ENCODE measurements at places on chromosomes 13 and 19.

DNA sequence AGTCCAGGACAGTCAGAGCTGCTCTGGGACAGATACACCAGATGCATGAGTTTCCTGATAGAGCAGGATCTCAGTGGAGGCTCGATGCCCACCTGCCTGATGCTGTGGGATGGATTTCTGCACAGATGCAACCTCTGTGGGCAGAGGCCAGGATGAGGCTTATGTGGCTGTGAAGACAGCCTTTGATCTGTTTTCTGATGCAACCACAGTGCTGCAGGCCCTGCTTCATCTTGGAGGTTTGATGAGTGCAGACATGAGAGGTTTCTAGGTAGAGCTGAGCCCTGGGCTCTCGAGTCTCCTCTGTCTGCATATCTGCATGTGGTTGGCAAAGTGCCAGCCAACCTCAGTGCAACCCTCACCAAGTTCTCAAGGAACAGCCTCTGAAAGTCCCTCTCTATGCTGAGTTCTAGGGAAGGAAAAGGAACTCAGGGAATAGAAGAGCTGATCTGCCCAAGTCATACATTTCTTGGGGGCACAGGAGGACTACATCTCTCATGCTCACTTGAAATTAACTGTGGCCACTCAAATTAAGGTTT lies 23.1 kb upstream of the TSHZ3 start:
- DNase-seq = no peak

GRCh38 chr13:46542833-46543232 lies 10.1 kb upstream of the LRCH1 start:
- no peak for DNase-seq

DNA sequence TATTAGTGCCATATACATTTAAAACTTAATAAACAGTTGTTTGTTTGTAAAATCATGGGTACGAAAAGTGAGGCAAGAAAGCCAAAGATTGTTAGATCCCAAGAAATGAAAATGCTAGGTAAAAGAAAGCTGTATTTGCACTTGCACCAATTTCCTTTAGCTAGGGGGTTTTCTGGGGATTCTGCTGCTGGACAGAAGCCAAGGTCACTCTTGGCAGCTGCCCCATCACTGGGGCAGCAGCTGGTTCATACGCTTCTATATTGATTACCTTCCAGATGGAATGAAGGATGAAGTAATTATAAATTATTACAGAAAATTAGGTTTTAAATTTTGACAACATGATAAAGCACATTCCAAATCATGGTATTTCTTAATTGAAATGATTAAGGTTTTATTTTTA lies 127.4 kb downstream of the SLITRK5 start:
- DNase-seq = no peak

- no peak for DNase-seq
Observed at GRCh38 chr19:32058131-32058530, 287.3 kb upstream of the ZNF507 start.

- DNase-seq = no peak
Observed at GRCh38 chr19:54136086-54136863, 1.3 kb upstream of the CNOT3 start.

DNA sequence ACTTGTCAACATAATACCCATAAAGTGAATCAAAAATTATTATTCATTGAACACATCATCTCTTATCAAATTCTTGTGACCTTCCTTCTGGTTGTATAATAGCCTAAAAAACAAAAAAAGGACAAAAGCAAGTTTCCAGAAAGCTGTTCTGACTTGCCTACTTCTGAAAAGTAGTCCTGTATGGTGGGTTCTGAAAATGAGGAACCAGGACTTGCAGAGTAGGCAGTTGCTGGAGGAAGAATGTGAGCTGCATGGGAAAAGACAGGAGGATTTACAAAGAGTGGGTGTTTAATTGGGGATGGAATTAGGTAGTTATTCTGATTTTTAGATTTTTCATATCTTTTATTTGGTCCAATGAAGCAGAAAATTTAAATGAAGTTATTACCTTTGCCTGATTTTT lies 56.7 kb downstream of the RCBTB2 start:
- no peak for DNase-seq

DNA sequence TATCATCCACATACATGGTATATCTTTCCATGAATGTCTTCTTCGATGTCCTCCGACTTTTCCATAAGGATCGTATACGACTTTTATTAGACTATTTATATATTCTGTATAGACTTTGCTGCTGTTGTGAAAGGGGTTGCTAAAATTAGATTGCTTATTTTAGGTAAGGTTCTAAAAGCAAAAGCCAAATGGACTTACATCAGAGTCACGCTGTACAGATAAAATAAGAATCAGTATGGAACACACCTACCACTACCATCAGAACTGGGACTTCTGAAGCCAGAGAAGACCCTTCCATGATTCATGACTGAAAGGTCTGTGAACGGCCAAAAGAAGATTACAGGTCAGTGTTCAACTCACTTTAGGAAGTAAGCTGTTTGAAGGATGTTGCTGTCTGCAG lies 8.9 kb downstream of the ANKRD27 start:
- no peak for DNase-seq

GRCh38 chr19:7565332-7565731 lies 29.8 kb downstream of the PNPLA6 start:
- DNase-seq = no peak

GRCh38 chr13:97726664-97727280 lies 226.7 kb upstream of the IPO5 start:
- no peak for DNase-seq

GRCh38 chr13:51585696-51586095 lies 1.4 kb downstream of the WDFY2 start:
- DNase-seq = no peak

DNA sequence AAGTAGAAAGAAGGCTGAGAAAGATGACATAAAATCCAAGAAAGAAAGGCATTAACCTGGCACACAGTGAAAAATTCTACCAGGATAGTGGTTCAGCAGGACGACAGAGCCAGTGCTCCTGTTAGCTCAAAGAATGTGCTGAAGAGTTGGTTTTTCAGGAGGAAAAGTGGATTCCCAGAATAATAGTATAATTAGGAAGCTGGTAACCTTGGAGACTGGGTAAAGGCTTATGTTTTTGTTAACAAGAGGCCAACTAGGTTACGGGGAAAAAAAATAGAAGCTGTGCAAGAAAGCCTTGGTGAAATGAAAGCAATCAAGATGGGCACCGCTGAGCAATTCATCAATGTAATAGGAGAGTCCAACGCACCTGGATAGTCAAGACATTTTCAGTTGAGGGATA lies 54.7 kb downstream of the SLC15A1 start:
- DNase-seq = no peak

GRCh38 chr13:84038001-84038400 lies 155.7 kb upstream of the SLITRK1 start:
- DNase-seq = no peak

DNA sequence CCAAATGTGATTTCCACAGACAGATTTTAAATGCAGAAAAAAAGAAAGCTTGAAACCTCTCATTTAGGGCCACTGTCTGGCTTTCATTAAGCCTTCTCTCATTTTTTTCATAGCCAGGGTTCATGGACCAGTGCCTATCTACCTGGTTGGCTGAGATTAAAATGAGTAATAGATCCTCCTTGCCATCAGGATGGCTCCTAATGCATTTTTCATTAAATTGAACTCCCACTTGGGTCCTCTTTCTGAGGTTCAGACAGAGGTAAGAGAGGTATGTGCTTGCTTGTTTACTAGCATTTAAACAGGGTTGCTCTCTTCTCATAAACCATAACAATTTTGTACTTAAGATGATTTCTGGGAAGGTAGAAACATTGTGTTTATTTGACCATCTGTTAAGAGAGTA lies 473.0 kb downstream of the TBC1D4 start:
- no peak for DNase-seq

DNA sequence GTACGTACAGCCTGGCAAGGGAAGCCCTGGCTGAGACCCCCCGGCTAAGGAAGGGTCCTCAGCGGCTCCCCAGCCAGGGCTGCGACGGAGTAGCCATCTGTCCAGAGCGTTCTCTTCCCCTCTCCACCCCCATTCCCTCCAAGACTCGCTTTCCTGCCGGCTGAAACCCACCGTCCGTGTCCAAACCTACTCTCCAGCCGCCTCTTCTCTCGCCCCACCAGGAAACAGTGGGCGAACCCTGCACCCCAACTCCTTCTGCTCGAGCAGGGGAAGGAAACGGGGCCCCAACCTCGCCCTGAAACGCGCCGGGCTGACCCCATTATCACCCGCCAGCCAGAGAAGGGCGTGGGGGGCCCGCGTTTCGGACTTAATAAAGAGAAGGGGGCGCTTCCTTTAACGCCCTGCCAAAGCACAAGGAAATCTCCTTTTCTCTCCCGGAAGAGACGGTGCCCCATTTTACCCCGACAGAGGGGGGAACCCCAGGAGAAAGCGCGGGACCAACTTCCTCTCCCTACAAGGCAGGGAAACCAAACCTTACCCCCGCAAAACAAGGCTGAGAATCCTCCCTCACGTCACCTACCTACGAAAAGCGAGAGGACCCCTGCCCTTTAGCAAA lies 2.5 kb downstream of the ZC3H4 start:
- DNase-seq = peak; percentile 50

DNA sequence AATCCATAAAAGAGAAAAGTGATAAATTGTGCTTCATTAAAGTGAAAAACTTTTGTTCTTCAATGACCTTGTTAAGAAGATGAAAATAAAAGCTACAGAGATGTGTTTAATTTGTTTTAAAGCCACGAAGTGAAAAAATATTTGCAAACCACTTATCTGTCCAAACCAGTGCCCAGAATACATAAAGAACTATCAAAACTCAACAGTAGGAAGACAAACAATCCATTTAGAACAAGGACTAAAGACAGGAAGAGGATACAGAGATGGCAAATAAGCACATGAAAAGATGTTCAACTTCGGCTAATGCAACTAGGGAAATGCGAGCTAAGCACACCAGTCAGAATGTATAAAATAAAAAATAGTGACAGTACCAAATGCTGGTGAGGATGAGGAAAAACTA lies 15.0 kb downstream of the GJB6 start:
- no peak for DNase-seq

GRCh38 chr13:53336441-53337160 lies 308.0 kb downstream of the OLFM4 start:
- no peak for DNase-seq

GRCh38 chr13:68713394-68713793 lies 1394.2 kb upstream of the ATXN8OS start:
- DNase-seq = no peak

- DNase-seq = no peak
Observed at GRCh38 chr19:37990362-37990761, 83.4 kb downstream of the SIPA1L3 start.

- DNase-seq = no peak
Observed at GRCh38 chr13:24133021-24133795, 27.3 kb upstream of the SPATA13 start.

GRCh38 chr19:53332484-53332883 lies 1.1 kb upstream of the ZNF845 start:
- DNase-seq = no peak

GRCh38 chr19:49866933-49867782 lies at the start of gene PNKP:
Gene PNKP (minus strand): TSS chr19:49867576. CDS start chr19:49867204, 372 bp downstream.
- peak; percentile 89 for DNase-seq

- no peak for DNase-seq
Observed at GRCh38 chr13:53568491-53568890, 539.9 kb downstream of the OLFM4 start.

GRCh38 chr13:25752957-25753551 lies 298.8 kb downstream of the SHISA2 start:
- no peak for DNase-seq

GRCh38 chr19:34430738-34431625 lies 2.8 kb downstream of the UBA2 start:
- no peak for DNase-seq

GRCh38 chr19:45103508-45104319 lies 10.7 kb downstream of the PPP1R37 start:
- no peak for DNase-seq

GRCh38 chr19:51219307-51219706 lies 5.6 kb upstream of the CD33 start:
- no peak for DNase-seq

GRCh38 chr19:46950526-46951170 lies 69.0 kb upstream of the NPAS1 start:
- no peak for DNase-seq

DNA sequence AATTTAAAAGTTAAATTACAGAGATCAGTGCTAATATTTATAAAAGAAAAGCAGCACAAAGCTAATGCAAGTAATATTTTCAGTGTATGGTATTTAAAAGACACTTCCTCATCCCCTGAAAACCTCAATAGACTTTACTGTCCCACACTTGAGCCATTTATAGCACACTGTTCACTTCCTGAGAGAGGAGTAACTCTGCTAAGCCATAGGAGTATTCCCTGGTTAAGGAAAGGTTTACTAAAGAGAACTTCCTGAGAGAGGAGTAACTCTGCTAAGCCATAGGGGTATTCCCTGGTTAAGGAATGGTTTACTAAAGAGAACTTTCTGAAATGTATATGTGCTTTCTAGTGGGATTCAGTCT lies 159.4 kb downstream of the NHLRC3 start:
- DNase-seq = no peak

GRCh38 chr19:6066661-6067646 lies 43.3 kb downstream of the RFX2 start:
- DNase-seq = no peak

- DNase-seq = no peak
Observed at GRCh38 chr13:103431856-103432255, 365.6 kb upstream of the SLC10A2 start.

DNA sequence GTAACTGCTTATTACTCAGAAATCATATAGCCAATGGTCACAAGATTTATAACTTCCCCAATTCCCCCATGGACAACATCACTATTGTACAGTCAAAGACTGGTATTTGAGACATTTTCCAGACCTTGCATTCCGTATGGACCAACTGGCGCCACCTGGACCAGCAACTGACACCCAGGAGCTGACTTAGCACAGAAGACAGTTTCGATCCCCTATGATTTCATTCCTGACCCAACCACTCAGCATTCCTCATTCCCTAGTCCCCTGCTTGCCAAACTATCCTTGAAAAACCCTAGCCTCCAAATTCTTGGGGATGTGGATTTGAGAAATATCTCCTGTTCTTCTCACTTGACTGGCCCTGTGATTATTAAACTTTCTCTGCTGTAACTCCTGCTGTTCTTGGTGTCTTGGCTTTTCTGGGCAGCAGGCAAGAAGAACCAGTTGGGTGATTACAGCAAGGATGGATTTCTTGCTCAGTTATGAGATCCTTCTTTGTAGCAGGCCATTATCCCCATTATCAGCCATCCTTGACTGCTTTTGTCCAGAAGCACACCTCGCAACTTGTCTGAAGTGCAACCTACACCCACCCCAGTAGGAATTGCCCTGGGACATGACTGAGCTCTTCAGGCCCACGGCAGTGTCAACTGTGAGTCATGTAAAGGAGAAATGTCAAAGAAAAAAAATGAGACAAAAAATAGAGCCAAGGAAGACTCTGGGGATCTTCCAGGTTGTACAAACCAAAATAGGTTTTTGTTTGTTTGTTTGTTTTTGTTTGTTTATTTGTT lies 13.7 kb upstream of the MAP3K10 start:
- DNase-seq = no peak

- DNase-seq = no peak
Observed at GRCh38 chr19:3573162-3573857, 566 bp downstream of the HMG20B start.

- no peak for DNase-seq
Observed at GRCh38 chr19:31890230-31890629, 455.2 kb upstream of the ZNF507 start.

DNA sequence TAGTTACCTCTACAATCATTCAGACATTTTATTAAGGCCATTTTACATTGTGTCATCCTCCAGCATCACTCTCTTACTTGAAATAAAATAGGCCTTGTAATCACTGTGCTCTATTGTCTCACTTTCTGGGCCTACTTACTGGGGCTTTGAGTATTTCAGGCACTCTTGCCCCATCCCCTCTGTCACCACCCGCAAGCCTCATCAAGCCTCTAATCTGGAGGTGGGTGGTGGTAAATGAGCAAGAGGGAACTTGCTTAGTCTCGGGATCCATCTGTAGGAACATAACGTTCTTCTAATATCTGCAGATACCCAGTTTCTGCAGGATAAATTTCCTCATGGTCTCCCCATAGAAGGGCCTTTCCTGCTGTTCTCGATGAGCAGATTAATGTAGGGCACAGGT lies 19.4 kb upstream of the GPR18 start:
- DNase-seq = no peak
